ENCODE measurements at places on chromosomes 5 and 9. TPM values are rescaled to one million over a fixed set of nuclear protein-coding genes. Genes with fewer than 3 reads are reported as not detected.

Gene SLC1A1
- 6.0 TPM for total RNA-seq

Gene DDX41
- total RNA-seq: 104 TPM

Gene PCDHA9
- total RNA-seq: 2.5 TPM

Gene IDNK
- total RNA-seq: 4.4 TPM

Gene WNT8A
- total RNA-seq: not detected

Gene SNCAIP
- 31.6 TPM for total RNA-seq

Gene PCDHB10
- total RNA-seq: 2.1 TPM

Gene RNF180
- 4.0 TPM for total RNA-seq

Gene SPATA31D4
- not detected for total RNA-seq

Gene OR13F1
- not detected for total RNA-seq

Gene NEUROG1
- 3.7 TPM for total RNA-seq

Gene SPATA31A3
- total RNA-seq: not detected

Gene GRXCR2
- not detected for total RNA-seq

Gene ZDHHC11B
- total RNA-seq: 2.2 TPM

Gene MYMK
- not detected for total RNA-seq

Gene IL13
- not detected for total RNA-seq

Gene PFN3
- not detected for total RNA-seq

Gene FBXL7
- total RNA-seq: 3.8 TPM

Gene ACSL6
- total RNA-seq: 2.8 TPM

Gene RALGDS
- total RNA-seq: 86.3 TPM

Gene GFI1B
- total RNA-seq: 0.45 TPM

Gene NTRK2
- 8.4 TPM for total RNA-seq

Gene PCDHA7
- 2.5 TPM for total RNA-seq

Gene SLC24A2
- total RNA-seq: 0.12 TPM

Gene PCDHGA3
- 0.27 TPM for total RNA-seq

Gene FGD3
- total RNA-seq: 5.5 TPM

Gene IFNA2
- total RNA-seq: not detected

Gene IFNA17
- not detected for total RNA-seq

All from type B pancreatic cell (in vitro differentiated cells).